Right hindlimb (tissue), 1 donor: ENCODE measurements at places on chromosomes 5 and 9.

DNA sequence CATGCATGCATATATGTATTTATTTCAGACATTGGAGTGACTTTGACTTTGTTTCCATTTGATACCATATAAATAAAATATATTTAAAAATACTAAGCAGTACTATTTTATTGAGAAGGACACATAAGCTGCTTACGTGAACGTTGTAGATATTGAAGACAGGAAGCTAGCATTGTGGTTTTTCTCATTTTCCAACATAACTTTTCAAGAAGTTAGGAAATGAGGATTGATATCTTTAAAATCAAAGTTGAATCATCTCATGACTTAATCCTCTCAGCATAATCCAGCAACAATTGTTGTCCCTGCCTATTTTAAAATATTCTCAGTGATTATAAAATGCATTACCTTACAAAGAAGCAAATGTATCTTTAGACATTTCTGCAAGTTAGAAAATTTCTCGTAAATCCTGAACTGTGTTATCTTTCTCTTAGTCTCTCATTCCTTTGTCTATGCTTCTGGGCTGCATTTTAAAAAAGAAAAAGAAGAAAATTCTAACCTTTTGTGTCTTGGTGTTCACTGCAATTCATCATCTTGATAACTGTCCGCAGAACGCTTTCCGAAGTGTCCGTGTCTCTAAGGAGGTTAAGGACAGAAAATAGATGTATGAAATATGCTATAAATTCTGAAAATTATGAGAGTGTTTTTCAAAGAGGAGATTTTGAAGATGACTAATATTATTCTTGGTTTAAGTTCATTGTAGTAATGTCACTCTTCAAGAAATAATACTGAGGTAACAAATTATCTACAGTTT is 1089.9 kb upstream of the CDH6 start:
- DNase-seq: no peak

DNA sequence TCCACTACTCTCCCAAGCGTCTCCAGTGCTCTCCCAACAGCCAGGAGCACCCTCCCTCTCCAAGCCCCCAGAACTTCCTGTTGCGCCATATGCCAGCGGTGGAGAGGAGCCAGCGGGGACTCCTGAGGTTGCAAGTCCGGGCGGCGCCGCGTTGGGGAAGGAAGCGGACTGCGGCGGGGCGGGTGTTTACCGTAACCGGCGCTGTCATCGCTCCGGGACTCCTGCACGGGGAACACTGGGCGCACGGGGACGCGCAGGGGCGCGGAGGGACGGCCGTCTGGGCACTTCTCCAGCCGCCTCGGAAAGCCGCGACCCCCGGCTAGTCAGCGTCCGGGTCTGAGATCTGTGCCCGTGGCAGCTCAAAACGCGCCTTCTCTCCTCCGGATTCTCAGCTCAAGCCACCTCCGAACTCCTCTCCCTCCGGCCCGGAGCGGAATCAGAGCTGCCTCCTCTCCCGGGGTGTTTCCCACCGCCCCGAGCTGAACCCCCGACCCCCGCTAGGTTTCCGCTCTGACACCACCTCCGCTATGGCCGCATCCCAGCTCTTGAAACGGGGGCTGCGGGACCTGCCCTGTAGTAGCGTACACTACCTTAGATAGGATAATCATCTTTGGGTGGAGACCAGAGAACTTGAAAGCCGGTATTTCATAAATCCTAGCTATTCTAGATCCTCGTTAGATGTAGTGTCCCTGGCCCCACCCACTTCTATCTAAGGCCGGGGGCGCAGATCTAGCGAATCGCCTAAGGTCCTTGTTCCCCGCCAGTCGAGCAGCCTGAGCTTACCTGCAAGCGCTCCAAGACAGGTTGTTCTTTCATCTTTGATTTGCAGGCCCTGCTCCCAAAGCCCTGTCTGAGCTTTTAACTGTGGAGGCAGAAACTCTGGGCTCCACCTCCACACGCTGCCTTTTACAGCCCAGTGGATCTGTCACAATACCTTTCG is at the start of gene TRPM6:
TRPM6 (minus strand) TSS at position 881 of the 940 bp plus-strand sequence; CDS start at position 816, 65 bp downstream.
- DNase-seq: peak; percentile 76

DNA sequence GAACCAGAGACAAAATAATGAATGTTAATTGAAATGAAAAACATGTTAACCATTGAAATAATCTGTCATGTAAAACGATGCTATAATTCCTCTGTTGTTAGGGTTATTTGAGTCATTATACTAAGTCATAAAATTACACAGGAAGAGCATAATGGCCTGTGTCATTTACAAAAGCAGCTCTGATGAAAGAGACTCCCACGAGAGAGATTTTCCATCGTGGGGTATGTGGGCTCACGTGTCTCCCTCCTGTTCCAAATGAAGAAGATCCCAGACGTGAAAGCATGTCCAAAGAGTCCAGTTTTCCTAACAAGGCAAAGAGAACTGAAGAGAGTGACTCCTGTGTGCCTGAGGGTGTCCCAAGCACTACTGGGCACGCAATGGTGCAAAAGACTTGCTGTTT is 379.8 kb downstream of the SPOCK1 start:
- DNase-seq: no peak

DNA sequence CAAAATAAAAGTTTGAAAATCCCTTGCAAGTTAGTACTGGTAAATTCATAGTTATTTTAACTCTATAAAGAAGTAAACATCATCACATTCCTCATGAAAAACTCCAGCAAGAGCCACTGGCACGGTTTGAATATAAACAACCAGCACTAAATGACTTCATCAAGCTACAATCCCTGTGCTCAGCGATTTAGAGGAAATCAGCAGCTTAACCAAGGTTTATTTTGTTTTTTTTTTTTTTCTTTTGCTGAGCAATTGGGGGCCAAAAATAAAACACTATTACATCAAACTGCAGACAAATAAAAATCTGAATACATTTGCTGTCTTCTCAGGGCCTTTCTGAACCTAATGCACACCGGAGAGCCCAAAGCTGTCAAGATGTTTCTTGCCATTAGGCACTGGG is 106.2 kb upstream of the SLC24A2 start:
- DNase-seq: no peak

GRCh38 chr9:81979196-81979595 is 9.4 kb upstream of the SPATA31D1 start:
- no peak for DNase-seq

- no peak for DNase-seq
These were observed 341.2 kb upstream of the IRX2 start for GRCh38 chr5:3092664-3093063.

GRCh38 chr9:92058723-92059444 is 56.3 kb downstream of the SPTLC1 start:
- no peak for DNase-seq

DNA sequence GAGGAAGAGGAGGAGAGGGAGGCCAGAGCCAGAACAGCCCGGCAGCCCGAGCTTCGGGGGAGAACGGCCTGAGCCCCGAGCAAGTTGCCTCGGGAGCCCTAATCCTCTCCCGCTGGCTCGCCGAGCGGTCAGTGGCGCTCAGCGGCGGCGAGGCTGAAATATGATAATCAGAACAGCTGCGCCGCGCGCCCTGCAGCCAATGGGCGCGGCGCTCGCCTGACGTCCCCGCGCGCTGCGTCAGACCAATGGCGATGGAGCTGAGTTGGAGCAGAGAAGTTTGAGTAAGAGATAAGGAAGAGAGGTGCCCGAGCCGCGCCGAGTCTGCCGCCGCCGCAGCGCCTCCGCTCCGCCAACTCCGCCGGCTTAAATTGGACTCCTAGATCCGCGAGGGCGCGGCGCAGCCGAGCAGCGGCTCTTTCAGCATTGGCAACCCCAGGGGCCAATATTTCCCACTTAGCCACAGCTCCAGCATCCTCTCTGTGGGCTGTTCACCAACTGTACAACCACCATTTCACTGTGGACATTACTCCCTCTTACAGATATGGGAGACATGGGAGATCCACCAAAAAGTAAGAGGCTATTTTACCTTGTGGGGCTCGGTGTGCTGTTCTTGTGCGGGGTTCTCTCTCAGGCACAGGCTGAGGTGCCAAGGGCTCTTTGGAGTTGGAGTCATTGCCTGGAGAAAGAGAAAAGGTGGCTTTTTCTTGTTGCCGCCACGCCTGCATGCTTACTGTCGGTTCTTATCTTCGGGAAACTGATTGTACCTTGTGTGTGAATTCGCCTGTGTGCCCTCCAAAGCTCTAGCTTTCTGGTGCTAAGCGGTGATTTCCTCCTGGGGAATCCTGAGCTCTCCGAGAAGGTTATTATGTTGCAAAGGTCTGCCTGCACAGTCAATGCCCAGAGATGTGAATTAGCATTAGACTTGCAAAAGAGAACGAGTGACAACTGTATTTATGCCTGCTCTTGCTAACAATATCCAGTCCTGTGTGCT is at the start of gene ISL1:
ISL1 (plus strand) TSS at position 318 of the 991 bp plus-strand sequence; CDS start at position 542, 224 bp downstream.
- peak; percentile 89 for DNase-seq

GRCh38 chr5:136235321-136235720 is 42.4 kb upstream of the SMIM32 start:
- DNase-seq: no peak

DNA sequence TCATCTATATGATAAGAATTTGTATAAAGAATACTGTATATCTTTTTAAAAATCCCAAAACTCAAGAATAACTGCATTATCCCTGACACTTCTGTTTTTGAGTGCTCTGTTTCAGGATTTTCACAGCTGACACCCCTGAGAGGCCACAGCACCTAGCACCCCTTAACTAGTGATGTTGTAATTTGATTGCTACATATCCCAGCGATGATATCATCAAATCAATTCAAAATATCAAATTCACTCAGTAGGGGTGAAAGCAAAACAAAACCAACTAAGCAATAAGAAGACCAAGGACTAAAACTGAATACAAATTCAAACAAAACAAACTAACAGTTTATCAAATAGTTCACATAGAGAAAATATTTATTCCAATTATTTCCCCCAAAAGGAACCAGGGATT is 184.3 kb downstream of the MCTP1 start:
- DNase-seq: no peak

DNA sequence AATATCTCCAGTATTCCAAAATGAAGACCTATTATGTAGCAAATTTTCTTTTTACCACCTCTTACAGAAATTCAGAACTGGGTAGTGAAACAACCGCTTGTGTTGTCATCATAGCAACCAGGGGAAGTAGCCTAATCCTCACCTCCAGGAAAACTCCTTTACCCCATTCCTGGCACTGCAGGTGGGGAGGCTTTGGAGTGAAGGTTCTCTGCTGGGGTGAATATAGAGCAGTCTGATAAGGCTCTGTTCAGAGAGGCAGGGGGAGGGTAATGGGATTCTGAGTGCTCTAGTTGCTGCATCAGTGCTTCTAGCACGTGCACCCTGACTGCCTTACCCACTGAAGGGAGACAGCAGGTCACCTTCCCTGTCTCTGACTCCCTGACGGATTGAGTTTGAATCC is 116.2 kb downstream of the MAN2A1 start:
- no peak for DNase-seq

DNA sequence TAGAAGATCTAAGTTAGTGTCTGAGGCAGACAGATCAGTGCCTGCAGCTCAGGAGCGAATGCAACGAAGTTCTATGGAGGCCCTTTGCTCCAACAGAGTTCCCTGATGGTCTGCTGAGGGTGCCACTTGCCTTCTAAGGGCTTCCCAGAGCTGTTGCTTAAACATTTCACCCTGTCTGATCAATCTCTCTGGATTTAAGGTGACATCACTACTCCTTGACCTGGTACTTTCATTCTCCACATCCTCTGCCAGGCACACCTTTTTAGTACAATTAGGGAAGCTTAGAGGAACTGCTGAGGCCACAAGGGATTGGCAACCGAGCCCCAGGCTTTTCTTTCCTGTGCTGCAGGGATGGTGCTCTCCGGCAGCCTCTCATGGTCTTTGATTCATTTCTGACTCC is 94.2 kb upstream of the IFNK start:
- DNase-seq: no peak

- no peak for DNase-seq
These were observed 49.9 kb downstream of the NFX1 start for GRCh38 chr9:33340186-33340585.

GRCh38 chr5:36777105-36777757 is 99.3 kb upstream of the NIPBL start:
- peak; percentile 61 for DNase-seq

GRCh38 chr5:38847559-38848347 is 1.9 kb downstream of the OSMR start:
- no peak for DNase-seq

DNA sequence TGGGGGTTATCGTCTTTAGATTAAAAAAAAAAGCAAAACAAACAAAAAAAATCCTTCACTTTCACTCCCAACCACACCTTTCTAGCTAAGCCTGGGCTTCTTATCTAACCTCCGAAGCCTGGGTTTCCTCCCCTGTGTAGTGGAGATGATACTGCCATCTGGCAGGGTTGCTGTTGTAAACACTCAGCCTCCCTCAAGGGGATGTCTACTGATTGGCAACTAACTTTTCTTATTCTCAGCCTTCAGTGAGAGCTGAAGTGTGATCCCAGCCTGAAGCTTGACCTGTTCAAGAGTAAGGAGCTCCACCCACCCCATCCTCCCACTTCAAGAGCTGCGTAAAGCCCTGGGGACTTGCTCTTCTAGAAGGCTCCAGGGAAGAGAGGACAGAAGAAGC is 21.5 kb upstream of the WWC1 start:
- no peak for DNase-seq

- no peak for DNase-seq
These were observed 127.3 kb downstream of the XRCC4 start for GRCh38 chr5:83204651-83205050.

GRCh38 chr5:129903466-129904101 is 681 bp upstream of the CHSY3 start:
- DNase-seq: no peak

DNA sequence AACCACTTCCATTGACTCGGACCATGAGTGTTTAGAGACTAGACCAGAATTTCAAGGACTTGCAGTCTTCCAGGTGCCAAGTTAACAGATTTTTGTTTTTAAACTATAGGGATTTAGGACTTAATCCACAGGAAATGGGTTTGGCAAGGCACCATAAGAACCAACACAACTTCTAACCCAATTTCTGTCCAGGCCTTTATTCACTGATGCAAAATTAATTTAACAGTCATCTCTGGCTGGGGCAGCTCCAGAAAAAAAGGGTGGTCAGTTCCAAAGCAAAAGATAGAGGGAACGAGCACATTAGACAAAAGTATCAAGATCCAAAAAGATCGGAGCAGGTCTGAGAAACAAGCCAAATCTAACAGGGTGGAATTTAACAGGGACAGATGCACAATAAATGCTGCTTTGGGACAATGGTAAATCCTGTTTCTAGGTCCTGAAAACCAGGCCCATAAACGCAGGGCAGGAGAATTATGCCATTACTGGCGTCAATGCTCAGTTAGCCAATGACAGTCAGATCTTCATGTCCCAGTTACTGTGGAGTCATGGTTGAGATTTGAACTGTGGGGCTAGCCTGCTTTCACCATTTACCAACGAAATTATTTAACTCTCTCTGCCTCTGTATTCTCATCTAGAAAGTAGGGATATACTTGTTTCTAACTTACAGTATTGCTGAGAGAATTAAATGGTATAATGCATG is 590.8 kb upstream of the BRINP1 start:
- DNase-seq: no peak

GRCh38 chr5:17114715-17115599 is 102.5 kb upstream of the BASP1 start:
- DNase-seq: no peak

DNA sequence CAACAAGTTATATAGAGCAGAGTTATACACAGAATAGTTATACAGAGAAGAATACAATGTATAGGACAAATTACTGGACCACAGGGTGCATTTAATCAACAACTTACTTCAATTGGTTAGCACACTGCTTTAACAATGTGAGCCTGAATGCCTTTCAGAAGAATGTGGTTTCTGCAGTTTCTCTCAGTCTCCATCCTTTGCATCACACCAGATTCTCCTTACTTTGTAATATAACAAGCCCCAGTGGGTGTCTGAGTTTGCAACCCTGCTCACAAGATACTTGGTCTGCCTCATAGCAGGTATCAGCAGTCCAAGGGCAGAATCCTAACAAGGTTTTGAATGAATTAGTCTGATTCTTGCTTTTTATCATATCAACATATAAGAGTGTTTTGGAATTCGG is 114.6 kb downstream of the GABRB2 start:
- DNase-seq: no peak
